ENCODE measurements at places on chromosomes 6 and 20.

- no peak for DNase-seq
These were observed 344.2 kb downstream of the RFPL4B start for GRCh38 chr6:112691289-112691688.

DNA sequence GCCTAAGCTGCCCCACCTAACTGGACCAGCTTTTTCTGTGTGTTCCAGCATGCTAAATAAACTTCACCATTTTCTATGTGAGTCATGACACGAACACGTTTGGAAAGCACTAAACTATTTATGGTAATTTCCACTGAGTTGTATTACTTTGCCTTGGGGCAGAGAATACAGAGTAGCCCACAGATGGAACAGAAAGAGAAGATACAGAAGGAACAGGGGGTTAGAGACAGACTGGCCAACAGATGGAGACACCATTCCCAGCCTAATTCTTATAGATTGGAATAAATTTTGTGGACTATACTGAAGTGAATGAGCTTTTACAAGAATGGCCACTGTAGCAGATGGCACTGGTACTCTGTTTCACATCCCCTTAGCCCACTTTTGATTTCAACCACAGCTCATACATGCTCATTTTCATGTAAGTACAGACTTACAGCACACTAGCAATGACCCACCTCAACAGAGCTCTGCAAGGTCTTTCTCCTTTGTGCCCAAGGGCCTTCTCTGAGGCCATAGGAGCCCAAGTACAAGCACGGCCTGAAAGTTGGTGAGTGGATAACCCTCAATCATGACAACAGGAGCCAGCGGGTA is 13.1 kb upstream of the NT5DC1 start:
- DNase-seq = no peak

GRCh38 chr6:90144928-90145555 is 151.6 kb downstream of the BACH2 start:
- DNase-seq = no peak

- DNase-seq = no peak
These were observed 11.3 kb downstream of the TFAP2B start for GRCh38 chr6:50829898-50830444.

- DNase-seq = peak; percentile 36
These were observed 137.9 kb downstream of the DLL1 start for GRCh38 chr6:170152989-170153388.

DNA sequence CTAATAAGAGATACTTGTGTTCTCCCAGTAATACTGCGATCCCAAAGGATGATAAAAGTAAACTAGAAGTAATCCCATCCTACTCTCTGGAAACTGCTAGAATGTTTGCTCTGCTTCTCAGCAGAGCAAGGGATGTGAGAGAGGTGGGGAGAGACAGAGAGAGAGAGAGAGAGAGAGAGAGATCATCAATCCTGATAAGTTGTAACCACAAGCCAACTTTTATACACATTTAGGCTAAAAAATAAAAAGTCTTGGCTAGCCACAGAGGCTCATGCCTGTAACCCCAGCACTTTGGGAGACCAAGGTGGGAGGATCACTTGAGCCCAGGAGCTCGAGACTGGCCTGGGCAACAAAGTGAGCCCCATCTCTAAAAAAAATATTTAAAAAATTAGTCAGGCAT is 16.0 kb upstream of the TRIM38 start:
- no peak for DNase-seq

- DNase-seq = no peak
These were observed 3.7 kb upstream of the PMEPA1 start for GRCh38 chr20:57713505-57713903.

- peak; percentile 20 for DNase-seq
These were observed 53.3 kb upstream of the TMEM181 start for GRCh38 chr6:158506601-158507000.

DNA sequence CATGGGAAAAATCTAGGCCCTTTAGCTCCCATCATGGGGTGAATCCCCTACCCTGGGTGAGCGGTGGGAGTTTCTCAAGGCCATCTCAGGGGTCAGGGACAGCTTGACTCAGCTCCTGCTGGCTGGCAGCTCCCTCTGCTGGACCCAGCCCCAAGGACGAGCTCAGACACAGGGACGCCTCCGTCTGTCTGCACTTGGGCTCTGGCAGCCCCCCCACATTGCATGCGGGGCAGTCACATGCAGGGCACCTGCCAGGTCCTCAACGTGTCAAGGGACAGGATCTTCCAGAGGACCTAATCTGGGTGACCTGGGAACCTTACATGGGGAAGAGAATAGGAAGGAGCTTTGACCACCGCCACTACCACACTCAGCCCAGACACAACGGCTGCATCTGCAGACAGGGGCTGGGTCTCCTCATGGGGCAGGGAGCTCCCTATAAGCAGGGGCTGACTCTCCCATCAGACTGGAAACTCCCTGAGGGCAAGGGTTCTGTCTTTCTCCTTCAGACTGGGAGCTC is 173.4 kb downstream of the MRPL14 start:
- no peak for DNase-seq

DNA sequence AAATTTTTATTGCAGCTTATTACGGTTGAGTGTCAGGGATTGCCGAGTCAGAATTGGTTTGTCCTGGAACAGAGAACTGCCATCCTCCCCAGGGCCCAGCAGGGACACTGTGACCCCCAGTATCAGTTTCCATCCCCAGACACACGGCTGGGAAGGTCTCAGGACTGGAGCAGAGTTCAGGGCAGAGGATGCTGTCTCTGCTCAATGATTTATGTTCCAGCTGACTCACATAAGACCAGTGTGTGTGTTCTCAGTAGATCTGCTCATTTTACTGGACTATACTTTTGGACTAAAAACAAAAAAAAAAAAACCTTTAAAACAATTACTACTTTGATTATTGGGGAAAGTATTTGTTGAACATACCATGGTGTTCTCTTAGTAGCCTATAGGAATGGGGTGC is 44.2 kb downstream of the FNDC1 start:
- no peak for DNase-seq

DNA sequence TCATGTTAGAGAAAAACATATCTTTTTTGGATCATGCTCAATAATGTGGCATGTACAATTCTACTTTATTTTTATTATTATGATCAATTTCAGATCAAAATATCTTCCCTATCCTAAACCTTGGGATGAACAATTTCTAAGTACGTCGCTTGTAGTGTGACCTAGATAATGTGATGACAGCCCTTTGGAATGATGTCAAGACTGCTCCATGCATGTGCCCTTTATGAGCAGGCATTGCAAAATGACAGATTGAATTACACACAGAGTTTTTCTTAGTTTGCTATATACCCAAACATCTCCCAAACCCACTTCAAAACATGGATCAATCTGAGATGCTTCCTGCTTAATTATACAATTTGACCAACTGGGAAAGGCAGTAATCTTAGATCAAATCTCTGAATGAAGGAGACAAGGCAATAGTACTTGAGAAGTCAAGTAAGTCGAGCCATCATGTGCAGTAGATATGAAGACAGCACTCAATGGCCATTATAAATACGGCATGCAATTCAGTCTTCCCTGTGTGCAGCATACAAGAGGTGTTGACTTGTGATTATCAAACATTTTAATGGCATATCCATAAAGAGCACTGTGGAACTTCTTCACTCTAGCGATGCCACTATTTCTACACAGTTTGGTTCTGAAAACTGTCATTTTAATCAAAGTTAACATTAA is 294.8 kb downstream of the RNF144B start:
- no peak for DNase-seq

- DNase-seq = peak; percentile 95
These were observed 183.7 kb upstream of the JAG1 start for GRCh38 chr20:10857352-10858070.

- DNase-seq = no peak
These were observed 71.1 kb upstream of the BLCAP start for GRCh38 chr20:37598575-37599342.

GRCh38 chr6:149823013-149823412 is 41.1 kb downstream of the LRP11 start:
- peak; percentile 20 for DNase-seq

DNA sequence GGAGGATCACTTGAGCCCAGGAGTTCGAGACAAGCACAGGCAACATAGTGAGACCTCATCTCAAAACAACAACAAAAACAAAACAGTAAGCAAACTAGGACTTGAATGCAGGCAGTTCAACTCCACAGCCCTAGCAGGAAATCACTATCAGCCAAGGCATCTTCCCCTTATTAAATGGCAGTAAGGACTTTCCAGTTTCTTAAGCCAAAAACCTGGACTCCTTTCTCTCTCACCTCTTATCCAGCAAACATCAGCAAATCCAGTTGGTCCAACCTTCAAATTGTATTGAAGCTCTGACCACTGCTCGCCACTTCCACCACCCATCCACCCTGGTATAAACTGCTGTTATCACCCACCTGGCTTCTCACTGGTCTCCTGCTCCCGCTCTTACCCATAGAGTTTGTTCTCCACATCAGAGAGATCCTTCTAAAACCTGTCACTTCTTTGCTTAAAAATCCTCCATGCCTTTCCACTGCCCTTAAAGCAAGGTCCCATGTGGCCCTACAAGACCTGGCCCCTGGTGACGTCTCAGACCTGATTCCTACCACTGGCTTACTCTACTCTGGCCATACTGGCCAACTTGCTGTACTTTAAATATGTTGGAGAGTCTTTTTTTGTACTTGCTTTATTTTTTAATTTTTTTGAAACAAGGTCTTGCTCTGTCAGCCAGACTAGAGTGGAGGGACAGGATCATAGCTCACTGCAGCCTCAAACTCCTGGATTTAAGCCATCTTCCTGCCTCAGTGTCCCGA is 27.6 kb downstream of the BCL2L1 start:
- DNase-seq = no peak

GRCh38 chr6:82415820-82416219 is 52.2 kb downstream of the TPBG start:
- no peak for DNase-seq

- DNase-seq = no peak
These were observed 8.0 kb downstream of the EIF2S2 start for GRCh38 chr20:34104059-34104458.

DNA sequence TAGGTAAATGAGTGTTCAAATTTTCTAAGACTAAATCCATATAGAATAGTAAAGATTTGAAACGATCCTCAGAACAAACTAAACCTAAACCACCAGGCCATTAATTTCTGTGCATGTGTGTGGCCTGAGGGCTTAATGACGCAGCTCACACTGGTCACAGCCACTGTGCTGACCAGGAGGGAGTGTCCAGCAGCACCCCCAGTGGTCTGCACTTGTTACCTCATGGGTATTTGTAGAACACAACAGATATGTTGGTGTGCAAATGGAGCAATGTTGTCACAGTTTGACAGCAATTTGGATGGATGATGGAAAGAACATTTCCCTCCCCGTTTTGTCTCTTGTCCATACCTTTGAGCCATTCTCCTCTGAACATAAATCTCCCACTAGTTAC is 122.4 kb upstream of the EXOC2 start:
- DNase-seq = no peak

DNA sequence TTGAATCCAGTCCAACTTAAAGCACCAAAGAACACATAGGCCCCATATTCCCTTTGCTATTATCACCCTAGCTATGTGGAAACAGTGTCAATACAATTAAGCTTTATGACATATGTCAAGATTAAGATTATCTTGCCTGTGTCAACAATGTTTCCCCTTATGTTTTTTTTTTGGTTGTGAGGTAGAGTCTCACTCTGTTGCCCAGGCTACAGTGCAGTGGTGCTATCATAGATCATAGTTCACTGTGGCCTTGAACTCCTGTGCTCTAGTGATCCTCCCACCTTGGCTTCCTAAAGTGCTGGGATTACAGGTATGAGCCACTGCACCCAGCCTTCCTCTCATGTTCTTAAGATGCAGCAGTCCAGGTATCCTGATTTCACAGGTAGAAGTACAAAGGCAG is 17.8 kb downstream of the AFG1L start:
- DNase-seq = no peak

DNA sequence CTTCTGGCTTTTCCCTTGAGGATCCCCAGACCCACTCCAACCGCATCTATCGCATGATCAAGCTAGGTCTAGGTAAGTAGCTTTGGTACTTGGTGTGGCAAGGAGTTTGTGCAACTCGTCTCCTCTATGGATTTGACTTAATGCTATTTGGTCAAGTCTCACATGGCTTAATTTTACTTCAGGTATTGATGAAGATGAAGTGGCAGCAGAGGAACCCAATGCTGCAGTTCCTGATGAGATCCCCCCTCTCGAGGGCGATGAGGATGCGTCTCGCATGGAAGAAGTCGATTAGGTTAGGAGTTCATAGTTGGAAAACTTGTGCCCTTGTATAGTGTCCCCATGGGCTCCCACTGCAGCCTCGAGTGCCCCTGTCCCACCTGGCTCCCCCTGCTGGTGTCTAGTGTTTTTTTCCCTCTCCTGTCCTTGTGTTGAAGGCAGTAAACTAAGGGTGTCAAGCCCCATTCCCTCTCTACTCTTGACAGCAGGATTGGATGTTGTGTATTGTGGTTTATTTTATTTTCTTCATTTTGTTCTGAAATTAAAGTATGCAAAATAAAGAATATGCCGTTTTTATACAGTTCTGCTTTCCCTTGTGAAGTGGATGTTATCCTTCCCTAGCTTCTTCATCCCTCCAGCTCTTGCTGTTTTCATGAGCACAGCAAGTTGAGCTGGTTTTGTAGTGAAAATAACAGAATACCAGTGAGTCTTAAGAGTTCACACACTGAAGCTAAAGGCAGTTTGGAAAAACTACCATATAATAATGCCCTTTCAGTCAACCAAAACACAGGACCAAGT is 3.8 kb downstream of the SLC35B2 start:
- peak; percentile 76 for DNase-seq

Measured in common myeloid progenitor, CD34-positive (primary cell).